Stimulated activated CD4-positive, alpha-beta T cell treated with anti-CD3 and anti-CD28 coated beads, Interleukin-15, amount 100 ng/mL, for 1 hour (primary cell): ENCODE measurements at places on chromosomes 6 and 20.
A peak's percentile ranks its signal among the peaks of the same experiment; 100 is the strongest.

DNA sequence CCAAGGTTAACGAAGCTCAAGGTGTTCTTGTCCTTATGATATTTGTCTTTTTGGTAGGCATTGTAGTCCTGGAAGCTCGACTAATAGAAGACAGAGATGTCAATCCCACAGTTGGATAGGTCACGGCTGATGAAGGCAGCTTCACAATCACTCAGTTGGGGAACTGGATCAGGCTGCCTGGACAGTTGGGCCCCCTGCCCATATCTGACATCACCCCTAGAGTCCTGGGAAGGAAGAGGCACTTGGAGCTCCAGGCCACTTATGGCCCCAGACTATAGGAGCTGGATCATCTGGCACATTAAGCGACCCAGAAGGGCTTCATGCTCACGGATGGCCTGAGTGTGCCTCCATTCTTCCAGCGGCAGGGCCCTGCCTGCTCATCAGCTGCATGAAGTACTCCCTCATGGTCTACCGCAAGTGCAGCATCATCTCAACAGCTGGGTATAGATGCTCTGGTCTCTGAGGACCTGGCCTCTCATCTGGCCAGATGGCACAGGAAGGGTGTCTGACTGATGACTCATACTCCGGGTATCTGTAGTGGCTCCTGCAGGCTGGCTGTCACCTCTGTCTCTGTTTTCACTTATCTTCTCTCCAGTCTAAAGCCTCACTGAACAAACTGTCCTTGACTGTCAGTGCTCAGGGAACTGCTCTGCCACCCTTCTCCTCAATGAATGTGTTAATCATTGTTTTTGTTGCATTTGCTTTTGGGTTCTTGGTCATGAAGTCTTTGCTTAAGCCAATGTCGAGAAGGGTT lies 29.2 kb upstream of the SSR1 start:
- DNase-seq, result no peak

GRCh38 chr6:45702849-45703739 lies 312.6 kb downstream of the CLIC5 start:
- no peak for DNase-seq

- no peak for DNase-seq
Measured at GRCh38 chr6:107275330-107275865, 160.1 kb upstream of the BEND3 start.

DNA sequence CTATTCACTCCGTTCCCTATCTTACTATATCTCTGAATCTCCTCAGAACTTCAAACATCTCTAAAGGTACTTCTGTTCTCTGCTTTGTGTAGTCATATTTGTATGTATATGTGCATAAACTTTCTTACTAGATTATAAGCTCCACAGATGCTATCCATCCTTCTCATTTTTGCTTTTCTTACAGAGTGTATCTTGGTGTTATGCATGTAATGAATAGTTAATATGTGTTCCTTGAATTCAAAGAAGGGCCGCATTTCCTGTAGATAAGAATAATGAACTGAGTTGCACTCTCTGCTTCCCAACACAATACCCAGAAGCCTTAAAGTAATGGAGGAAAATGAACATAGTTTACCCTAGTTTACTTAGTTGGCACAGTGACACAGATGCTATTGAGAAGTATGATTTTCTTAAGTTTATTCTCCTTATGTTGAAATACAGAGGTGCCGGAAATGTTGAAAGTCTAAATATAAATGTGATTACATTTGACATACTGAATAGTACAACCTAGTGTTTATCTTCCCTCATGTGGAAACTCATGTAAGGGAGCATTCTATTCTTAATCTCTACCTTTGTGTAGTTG lies 6.0 kb downstream of the NUS1 start:
- DNase-seq, result no peak

DNA sequence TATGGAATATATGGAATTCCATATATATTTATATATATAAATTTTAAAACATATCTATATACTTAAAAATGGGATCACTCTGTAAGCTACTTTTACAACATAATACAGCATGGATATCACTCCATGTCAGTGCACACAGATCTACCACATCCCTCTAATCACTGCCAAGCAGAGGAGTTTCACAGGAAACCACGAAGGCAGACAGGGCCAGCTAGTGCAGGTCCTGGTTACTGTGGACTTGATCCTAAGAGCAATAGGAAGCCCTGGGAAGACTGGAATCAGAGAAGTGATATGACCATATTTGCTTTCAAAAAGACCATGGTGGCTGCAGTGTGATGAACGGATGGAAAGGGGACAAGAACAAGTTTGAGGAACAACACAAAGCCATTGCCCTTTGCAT lies 40.0 kb upstream of the NRN1 start:
- DNase-seq, result no peak

GRCh38 chr20:38200646-38201045 lies 35.6 kb upstream of the TGM2 start:
- DNase-seq, result no peak

DNA sequence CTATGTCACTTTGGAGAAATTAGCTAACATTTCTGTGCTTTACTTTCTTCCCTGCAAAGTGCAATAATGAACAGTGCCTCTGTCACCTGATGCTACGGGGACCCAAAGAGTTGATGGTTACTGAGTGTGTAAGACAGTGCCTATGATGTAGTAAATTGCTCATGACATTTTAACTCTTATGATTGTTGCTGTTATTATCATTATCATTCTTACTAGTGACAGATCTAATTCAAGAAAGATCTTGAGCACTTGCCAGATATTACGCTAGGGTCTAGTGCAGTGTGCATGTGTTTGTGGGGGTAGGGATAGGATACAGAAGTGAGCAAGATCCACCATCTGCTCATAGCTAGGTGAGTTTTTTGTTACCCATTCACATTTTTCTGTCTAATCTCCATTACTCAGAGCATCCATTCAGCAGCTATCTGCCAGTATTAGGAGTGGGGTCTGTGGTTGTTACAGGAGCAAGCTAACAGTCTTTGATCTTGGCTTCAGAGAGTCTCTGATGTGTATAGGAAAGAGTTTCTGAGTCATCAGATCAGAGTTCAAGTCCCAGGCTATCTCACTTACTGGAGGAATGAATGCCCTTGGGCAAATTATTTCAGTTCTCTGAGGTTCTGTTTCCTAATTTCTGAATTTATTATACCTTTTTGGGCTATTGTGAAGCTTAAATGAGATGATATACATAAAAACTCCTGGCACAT lies 33.1 kb upstream of the DAAM2 start:
- DNase-seq, result no peak

DNA sequence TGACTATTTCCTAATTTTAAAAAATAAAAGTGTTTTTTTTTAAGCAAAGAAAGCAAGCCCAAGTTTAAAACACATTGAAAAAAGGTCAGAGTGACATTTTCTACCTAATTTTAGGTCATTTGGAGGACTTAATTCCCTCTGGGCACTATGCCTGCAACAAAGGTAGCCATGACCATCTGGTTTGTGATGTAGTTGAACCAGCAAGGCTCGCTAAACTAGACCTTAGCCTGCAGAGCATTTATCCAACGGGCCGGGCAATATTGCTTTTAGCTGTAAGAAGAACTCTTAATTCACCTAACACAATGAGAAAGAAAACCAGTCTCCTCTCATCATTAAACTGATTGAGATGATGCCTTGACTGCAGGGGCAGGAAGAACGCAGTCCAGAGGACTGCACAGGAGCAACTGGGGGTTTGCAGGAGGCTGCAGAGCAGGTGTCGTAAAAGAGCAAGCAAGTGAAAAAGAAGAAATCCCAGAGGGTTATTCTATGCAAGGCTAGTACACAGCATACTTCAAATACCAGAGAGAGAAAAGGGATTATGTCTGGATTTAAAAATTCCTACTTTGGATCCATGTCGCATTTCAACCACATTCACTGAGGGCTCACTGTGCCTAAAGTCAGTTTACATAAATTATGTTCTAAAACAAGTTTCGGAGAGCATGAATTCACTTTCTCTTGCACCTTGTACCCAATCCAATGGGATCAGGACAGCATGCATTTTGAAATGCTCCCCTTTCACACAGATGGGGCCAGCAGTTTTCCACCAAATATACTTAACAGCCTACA lies 12.8 kb downstream of the TRAF3IP2 start:
- no peak for DNase-seq

- DNase-seq, result no peak
Measured at GRCh38 chr20:40606660-40607059, 82.4 kb downstream of the MAFB start.

DNA sequence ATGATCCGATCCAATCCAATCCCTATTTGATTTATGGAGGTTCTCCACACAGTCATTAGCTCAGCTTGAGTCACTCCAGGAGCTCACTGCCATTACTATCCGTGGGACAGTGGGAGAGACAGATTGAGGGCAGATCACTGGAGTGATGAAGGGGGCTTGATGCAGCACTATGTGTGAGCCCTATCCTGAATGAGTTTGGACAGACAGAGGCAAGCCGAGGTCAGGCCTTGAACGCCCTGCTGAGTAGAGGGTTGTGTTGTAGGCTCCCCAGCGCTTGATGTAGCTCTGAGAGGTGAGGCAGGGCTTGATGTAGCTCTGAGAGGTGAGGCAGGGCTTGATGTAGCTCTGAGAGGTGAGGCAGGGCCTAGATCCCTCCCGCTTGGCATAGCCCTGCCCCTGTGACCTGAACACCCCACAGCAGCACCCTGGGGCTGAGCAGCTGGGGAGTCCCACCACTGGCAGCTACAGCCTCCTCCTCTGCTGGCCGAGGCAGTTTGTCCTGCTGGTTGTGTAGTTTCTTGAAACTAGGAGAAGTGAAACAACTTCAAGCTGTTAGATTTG lies 58.7 kb downstream of the ZFAND3 start:
- no peak for DNase-seq

DNA sequence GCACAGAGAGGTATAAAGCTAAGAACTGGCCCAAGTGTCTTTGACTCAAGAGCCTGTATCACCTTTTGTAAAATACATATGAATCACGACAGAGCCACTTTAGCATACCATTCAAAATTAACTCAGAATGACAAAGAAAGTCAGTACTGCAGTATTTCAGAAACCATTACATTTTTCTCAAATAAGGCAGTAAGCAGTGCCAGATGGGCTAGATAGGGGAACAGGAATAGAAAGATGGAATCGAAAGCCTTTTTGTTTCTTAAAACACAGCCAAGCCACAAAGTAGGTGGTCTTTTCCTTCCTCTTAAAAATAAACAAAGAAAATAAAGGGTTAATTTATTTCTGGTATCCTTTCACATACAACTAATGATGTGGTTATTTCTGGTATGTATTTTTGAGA lies 10.3 kb downstream of the CLDN20 start:
- no peak for DNase-seq

- DNase-seq, result peak; percentile 38
Measured at GRCh38 chr6:107716688-107717089, 107.4 kb downstream of the SCML4 start.

DNA sequence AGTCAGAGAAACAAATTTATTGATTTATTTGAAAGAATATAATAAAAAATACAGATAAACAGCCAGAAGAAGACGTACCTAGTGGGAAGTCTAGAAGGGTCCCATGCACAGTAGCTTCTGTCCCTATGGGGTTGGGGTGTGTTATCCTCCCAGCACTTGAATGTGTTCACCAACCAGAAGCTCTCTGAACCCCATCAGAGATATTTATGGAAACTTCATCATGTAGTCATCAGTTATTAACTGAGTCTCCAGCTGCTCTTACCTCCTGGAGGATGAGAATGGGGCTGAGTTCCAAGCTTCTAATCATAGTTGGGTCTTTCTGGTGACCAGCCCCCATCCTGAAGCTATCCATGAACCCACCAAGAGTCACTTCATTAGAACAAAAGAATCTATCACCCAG lies 15.4 kb upstream of the USP45 start:
- DNase-seq, result no peak

GRCh38 chr6:132490024-132490423 lies 22.9 kb downstream of the STX7 start:
- DNase-seq, result no peak

DNA sequence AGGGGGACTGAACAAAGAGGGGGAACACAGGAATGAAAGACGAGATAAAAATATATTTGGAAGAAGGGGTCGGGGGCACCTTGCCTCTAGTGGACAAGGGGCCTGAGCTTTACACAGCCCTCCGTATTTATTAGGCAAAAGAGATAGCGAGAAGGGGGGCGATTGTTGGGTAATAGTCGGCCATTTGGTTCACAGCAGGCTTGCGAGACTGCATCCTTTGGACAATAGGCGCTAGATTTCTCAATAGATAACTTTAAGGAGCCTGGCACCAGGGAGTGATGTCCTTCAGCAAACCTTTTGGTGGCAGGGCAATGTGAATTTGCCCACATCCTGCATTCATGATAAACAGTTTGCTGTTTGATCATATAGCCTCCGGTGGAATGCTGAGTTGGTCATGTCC lies 3.0 kb upstream of the NANP start:
- no peak for DNase-seq

DNA sequence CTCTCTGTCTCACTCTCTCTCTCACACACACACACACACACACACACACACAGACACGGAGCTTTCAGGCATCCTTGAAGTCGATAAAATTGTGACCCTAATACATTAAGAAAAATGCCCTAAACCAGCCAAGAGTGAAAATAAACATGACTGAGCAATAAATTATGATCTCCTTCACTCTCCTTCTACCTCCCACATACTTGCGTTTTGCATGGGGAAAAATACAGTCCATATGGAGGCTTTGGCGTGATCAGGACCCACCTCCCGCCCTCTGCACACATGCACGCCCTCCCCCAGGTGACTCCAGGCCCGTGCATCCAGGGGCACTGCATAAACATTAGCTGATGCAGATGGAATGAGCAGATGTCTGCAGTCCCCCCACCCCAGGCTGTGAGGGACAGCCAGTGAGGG lies 114.2 kb upstream of the JARID2 start:
- no peak for DNase-seq

DNA sequence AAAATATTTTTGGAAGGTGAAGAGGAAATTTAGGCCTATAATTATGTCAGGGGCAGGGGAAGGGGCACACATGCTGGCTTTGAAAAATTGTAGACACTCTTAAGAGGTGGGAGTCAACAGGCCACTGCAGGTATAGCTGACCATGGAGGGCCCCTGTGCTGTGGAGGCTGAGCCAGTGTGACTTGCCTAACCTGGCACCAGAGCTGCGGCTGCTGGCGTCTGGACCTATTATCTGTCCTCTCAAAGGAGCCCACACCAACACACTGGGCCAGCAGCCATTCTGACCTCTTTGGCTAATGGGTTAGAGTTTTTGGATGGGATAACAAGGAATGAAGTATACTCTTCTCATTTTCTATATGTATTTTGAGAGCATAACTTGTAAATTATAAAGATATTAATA lies 4.5 kb downstream of the GID8 start:
- DNase-seq, result no peak

DNA sequence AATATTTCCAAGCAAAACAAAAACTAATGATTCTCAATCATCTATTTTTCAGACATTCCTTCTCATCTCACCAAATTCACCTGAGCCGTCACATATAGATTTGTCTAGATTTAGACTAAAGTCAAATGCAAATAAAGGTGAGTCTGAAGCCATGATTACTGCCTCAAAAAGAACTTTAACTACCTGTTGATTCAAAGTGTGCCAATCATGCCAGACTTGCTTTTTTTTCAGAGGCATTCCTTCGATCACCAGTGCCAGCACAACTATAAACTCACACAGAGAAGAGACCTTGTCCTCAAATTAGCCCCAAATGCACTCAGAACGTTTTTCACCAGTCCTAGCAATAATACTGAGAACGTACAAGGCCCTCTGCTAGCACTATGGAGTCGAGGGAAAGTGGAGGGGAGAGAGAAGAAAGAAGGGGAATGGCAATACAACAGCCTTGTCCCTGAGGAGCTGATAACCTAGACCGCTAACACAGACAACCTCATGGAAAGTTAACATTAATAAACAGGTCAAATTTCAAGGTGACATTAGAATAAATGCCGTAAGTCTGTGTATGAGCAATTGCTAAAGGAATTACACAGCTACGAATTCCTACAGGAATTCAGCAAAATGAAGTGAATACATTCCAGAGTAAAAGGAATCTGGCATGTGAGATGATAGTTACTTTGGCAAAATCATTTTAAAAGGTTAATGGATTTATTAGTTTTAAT lies 60.9 kb downstream of the EPB41L2 start:
- no peak for DNase-seq
